Stimulated activated CD4-positive, alpha-beta T cell treated with anti-CD3 and anti-CD28 coated beads, Interleukin-15, amount 100 ng/mL, for 1 hour (primary cell): ENCODE measurements at places on chromosomes 7 and 10.

GRCh38 chr10:24920907-24921881 lies 31.2 kb downstream of the PRTFDC1 start:
- DNase-seq: peak; percentile 40

GRCh38 chr7:43076189-43076605 lies 36.2 kb upstream of the HECW1 start:
- DNase-seq: no peak

- DNase-seq: no peak
Observed at GRCh38 chr7:23474829-23475575, 4.7 kb upstream of the IGF2BP3 start.

DNA sequence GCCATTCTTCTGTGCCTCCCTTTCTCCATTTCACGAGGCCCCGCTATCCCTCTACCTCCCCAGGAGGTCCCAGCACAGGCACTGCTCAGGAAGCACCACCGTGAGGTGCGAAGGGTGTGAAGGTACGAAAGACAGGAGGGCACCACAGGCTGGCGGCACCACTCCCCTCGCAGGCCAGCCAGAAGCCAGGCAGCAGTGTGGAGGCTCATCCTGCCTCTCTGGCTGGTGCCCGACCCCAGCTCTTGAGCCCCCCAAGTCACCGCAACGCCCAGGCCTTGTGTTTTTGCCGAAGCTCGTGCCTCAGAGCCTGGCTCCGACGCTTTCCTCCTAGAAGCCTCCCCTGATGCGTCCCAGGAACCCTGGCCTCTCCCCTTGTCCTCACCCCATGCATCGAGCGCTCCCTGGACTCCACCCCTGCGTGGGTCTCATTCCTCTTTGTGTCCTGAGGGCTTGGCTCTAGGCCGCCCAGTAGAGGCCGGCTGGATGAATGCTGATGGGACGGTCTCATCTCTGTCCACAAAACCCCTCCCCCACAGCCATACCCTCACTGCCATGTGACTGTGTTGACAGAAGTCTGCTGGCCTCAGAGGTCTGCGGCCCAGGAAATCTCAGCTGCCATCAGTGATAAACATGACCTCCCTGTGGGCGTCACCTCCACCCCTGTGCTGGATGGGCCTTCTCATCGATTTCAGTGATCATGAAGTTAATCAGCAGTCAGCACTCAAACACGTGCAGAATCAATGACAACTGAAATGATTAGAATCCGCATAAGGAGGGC lies 19.3 kb downstream of the BRI3 start:
- no peak for DNase-seq

DNA sequence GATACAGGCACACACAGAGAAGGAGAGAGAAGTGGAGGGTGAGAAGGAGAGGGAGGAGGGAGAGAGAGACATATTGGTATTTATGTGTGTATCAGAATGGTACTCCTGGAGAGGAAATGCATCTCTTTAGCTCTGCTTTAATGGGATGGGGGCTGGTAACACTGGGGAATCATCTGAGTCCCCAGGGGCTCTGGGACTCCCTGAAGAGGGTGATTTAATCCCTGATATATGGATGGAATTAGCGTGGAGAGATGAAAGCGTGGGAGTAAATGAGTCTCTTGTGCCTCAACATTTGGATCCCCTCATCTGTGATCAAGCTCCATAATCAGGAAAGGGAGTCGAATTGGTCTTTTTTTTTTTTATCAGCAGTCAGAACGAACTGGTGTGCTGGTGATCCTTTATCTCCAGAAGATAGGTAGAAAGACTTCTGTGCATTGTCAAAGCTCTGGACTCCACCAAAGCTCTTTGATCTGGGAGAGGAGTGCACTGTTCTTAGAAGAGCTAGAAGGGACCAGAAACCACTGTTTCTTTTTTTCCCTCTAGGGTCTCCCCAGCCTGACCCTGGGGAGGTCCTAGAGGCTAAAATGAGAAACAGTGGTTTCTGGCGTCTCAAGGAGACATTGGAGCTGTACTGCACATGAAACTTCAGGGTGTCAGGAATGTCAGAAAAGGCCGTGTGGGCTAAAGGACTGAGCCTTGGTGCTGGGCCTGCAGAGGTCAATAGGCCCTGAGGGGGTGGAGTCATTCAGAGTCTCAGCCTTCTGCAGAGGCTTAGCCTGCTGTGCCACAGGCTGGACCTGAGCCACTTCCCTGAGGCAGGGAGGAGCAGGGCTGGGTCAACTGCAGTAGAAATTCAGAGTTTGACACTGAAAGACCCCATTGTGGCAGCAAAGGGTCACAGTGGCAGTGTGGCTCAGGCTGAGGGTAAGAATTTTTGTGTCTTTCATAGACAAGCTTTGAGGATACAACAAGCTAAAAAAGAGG lies 234.4 kb upstream of the SLC26A5 start:
- no peak for DNase-seq

DNA sequence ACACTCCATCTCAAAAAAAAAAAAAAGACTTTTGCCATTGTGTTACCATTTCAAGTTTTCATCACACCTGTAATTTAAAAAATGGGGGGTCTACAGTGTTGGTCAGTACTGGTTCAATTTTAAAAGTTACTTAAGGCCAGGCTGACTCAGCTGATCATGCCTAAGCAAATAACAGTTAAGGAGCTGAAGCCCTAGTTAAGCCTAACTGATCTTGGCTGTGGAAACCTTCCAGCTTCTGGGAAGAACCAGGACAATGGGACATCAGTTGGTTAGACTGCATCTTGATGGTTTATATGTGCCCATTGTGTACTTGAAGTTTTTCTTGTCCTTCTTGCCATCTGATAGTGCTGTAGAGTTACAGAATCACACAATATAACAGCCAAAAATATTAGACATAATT lies 26.7 kb downstream of the VCL start:
- no peak for DNase-seq

DNA sequence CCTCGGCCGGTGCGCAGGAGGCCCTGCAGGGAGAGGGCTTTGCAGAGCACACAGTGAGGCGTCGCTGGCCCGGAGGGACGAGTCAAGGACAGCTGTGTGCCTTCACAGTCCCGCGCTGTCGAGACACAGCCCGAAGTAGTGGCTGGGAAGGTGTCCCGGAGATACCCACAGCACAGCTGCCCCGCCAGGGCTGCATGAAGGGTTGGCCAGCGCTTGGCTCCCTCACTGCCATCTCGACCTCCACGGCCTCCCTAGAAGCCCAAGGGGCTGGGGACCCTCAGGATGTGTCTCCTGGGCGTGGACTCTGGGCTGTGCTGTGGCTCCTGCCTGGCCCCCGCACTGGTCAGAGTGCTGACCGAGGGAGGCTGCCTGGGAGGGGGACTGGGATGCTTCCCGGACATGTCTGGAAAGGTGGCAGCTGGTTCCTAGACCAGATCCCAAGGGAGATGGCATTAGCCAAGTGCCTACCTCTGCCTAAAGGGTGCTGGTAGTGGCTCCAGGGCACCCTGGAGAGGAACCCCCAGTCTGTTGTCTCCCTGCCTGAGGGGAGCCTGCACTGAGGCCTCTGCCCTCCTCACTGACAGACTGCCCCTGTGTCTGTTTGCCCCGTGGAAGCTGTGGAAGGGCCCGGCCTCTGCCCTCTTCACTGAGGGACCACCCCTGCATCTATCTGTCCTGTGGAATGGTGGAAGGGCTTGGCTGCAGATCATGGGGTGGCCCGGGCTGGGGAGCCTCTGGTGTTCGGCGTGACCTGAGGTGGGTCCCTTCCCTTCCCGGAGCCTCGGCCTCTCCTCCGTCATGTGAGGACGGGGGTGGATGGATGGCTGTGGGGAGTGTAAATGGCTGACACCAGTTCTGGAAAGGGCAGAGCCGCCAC lies 5.8 kb downstream of the ELFN1 start:
- no peak for DNase-seq

DNA sequence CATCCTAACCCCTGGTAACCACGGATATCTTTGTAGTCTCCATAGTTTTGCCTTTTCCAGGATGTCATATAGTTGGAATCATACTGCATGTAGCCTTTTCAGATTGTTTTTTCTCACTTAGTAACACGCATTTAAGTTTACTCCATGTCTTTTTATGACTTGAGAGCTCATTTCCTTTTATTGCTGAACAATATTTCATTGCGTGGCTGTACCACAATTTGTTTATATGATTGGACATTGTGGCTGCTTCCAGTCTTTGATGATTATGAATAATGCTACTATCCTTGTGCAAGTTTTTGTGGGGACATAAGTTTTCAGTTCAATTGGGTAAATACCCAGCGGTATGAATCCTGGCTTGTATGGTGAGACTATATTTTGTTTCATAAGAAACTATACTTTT lies 60.8 kb downstream of the AOAH start:
- DNase-seq: no peak

GRCh38 chr7:133845005-133845404 lies 282.1 kb upstream of the LRGUK start:
- DNase-seq: no peak

DNA sequence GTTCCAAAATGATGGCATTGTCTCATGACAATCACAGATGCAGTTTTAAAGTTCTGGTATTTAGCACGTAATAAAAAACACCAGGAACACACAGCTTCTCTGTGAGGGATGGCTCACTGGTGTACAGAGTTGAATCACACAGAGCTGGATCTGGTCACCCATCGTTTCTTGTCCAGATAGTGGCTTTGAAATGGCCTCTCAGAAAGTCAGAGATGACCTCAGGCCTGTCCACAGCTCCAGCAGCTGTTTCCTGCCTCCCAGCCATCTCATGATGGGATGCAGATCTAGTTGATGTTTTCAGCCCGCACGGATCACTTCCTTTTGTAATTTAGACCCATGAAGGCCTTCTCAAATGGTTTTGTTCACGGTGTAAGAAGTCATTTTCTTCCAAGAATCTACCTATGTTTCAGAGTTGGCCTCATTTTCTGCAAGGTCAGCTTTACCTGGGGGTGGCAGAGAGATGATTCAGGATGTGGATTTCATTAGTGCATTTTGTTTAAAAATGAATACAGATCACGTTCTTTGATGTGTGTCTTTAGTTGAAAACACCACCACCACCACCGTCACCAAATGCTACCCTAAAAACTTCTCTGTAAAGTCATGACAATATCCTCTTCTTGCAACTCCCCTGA lies 166.2 kb downstream of the SNX10 start:
- DNase-seq: no peak

- DNase-seq: no peak
Observed at GRCh38 chr7:140231771-140232491, 55.1 kb upstream of the KDM7A start.

GRCh38 chr7:133830081-133830480 lies 297.1 kb upstream of the LRGUK start:
- no peak for DNase-seq

DNA sequence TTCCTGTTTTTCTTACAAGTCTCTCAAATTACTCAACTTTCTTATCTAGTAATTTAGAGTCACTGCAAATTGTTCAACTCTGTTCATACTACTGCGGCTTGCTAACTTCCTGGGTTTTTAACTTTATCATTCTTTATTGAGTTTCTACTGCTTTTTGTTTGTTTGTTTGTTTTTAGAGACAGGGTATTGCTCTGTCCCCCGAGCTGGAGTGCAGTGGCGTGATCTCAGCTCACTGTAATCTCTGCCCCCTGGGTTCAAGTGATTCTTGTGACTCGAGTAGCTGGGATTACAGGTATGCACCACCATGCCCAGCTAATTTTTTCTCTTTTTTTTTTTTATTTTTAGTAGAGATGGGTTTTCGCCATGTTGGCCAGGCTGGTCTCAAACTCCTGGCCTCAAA lies 182.9 kb downstream of the TSPAN12 start:
- no peak for DNase-seq

DNA sequence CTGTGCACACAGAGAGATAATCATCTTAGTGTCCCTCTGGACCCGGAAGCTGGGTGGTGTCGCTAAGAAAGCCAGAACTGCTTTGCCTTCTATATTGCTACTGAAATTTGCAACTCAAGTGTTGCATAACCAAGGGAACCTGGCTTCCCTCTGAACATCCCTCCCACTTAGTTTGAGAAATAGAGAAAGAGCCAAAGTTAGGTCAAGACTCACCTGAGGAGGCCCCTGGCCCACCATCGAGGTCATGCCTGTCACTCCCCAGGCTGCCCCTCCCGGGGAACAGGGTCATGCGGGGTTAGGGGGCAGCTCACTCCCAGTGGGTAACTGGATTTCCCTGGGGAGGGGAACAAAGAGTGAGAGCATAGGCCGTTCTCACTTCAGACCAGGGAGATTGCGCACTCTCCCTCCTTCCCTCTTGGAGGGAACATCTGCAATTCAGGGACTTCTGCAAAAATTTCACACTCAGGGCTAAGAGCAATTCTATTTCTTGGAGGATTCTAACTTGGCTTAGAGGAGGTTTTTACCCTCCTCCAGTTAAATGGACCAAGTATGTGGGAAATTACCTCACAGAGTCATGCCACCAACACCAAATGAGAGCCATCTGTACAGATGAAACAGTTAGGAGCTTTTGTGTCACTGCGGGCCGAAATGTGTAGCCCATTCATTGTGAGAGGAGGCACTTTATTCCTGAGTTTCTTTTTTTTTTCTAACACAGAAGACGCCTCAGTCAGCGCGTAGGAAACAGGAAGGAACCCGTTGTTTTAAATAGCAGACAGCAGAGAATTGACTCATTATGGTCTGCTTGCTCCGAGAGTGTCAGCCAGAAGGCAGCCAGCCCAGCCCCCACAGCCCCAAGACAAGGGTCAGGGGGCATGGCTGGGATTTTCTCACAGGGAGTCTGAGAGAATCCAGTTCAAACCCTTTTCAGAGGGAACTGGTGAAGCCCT lies 221.3 kb downstream of the ARHGAP12 start:
- DNase-seq: no peak

- no peak for DNase-seq
Observed at GRCh38 chr10:99329554-99330346, 594 bp downstream of the CNNM1 start.

DNA sequence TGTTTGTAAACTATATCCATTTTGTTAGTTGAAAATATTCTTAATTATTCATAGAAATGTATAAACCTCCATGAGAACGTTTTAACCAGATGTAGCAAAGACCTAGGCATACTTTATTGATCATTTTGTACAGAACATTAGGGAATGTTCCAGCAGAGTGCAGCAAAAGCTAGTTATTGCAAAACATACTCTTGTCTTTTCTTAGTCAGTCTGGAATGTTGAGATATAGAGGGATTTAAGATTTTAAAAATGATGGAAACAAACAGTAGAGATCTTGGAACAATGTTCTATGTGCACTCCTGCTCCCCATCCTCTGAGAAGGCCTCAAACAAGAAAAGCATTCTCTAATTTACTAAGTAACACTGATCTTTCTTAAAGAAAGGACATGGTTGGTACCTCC lies 292.1 kb downstream of the BBS9 start:
- DNase-seq: no peak

GRCh38 chr7:25383402-25383801 lies 155.1 kb upstream of the NPVF start:
- no peak for DNase-seq

- no peak for DNase-seq
Observed at GRCh38 chr10:86305521-86305920, 61.1 kb downstream of the GRID1 start.

GRCh38 chr10:58773944-58774343 lies 261.3 kb downstream of the BICC1 start:
- DNase-seq: no peak

DNA sequence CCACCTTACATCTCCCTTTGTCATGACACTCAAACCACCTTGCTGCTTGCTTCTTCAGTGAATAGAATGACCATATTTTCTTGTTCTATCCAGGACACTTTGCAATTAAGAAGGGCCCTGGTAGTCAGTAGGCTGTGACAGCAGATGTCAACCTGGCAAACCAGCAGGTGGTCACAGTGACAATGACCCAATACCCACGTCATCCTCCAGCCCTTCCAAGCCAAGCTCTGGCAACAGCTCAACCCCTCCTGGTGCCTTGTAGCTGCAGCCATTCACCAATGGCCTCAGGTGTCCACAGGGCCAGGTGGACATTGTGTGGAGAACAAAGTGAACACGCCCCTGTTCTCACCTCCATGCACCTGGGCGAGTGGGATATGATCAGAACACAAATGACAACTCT lies 87.6 kb upstream of the MACROH2A2 start:
- no peak for DNase-seq
